ENCODE measurements at places on chromosomes 5 and 9.

DNA sequence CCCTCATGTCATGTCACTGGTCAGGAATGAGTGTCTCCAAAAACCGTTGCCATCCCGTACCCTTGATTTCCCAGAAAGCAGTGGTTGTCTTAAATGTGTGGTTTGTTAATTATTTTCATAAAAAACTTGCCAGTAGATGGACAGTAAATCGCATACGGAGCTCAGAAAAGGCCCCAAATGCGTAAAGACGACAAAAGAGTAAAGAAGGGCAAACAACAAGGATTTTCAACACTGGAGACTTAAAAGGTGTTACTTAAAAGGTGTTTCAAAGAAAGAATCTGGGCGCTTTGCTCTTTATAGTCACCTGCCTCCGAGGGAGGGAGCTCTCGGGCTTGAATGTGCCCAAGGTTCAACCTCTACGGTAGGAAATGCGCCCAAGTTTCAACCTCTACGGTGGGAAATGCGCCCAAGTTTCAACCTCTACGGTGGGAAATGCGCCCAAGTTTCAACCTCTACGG, 734 bp downstream of the KIF27 start:
- DNase-seq, result peak; percentile 10

DNA sequence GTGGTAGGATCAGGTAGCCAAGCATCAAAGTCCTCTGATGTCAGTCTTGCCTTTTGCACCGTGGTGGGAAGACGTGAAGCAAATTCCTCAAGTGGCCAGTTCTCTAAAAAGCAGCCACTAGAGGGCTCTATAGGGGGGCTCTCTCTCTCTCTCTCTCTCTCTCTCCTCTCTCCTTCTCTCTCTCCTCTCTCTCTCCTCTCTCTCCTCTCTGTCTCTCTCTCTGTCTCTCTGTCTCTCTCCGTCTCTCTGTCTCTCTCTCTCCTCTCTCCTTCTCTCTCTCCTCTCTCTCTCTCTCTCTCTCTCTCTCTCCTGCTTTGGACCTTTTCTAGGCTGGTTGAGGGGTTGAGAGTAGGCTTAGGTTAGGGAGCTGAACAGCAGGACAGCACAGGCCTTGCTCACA, 13.9 kb upstream of the OSMR start:
- DNase-seq, result peak; percentile 64

DNA sequence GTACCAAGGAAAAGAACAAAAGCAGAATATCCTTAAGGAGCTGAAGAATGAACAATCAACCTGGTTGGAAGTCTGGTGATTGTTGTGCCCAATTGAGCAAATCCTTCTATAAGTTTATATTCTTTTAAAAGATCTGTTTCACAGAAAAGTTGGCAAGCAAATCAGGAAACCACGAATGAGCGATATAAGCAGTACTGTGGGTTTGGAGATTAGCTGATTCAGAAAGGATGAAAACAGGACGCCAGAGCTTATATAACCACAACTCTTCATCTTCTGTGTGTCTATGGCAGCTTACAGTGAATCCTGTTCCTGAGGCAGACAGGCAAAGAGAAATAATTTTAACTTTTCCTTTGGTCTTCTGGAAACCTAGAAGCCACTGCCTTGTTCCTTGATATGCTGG, 61.7 kb downstream of the SLC38A9 start:
- DNase-seq, result peak; percentile 74

GRCh38 chr5:35063414-35063813, 15.7 kb upstream of the AGXT2 start:
- DNase-seq, result peak; percentile 22

- no peak for DNase-seq
These were observed 39.1 kb upstream of the SH3PXD2B start for GRCh38 chr5:172493461-172493860.

- peak; percentile 88 for DNase-seq
These were observed 206.6 kb upstream of the RFX3 start for GRCh38 chr9:3732077-3733038.

DNA sequence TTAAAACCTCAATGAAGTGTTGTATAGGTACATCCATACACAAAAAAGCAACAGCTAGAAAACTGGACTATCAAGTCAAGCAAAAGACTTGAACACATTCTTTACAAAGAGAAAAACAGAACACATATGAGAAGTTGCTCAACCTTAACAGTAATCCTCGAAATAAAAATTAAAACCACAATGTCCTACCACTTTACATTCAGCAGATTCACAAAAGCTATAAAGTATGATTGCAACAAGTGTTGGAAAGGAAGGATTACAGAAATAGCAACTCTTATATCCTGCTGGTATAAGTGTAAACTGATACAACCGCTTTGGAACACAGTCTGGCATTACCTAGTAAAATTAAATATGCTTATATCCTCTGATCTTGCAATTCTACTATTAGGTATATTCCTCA, 28.5 kb upstream of the GOLGA1 start:
- no peak for DNase-seq

DNA sequence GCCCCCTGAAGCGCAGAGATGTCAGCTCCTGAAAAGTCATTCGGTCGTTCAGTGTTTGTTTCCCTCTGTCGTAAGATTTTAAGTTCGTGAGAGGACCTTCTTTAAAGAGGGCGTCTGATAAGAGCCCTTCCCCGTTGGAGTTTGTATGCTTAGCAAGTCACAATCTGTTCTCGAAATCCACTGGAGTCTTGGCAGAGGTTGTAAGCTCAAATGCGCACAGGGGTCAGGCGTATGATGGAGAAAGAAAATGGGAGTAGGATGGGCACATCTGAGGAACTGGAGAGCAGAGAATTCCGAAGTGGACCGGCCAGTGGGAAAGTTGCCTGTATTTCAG, 710 bp downstream of the HSD17B4 start:
- no peak for DNase-seq

GRCh38 chr9:92538541-92538940, 2.8 kb upstream of the ECM2 start:
- DNase-seq, result peak; percentile 86

GRCh38 chr9:22447618-22448305, 1.1 kb downstream of the DMRTA1 start:
- no peak for DNase-seq

DNA sequence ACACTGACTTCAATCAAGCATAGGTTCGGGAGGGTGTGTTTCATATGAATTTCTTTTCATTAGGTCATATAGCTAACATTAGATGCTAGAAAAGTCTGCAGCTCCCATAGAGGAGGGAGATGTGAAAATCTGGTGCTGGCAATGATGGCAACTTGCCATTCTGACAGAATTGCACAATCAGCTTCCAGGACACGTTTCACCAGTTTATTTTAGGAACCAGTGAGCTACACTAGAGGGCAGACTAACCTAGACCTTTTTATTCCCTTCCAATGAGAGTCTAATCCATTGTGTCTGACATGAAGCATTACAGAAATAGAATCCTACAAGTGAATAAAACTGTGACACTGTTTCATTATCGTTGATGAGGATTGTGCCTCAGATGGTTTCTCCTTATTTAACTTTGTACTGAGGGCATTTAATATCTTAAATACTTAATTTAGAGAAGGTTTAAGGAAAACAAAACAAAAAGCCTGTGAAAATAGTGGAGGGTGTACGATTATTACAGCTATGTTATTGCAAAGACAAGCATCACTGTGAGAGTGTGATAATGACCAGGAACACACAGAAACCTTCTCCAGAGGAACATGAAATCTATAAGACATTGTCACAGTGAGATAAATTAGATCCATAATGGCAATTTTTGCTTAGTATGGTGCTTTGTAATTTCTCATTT, 363.3 kb upstream of the RPS23 start:
- peak; percentile 85 for DNase-seq

DNA sequence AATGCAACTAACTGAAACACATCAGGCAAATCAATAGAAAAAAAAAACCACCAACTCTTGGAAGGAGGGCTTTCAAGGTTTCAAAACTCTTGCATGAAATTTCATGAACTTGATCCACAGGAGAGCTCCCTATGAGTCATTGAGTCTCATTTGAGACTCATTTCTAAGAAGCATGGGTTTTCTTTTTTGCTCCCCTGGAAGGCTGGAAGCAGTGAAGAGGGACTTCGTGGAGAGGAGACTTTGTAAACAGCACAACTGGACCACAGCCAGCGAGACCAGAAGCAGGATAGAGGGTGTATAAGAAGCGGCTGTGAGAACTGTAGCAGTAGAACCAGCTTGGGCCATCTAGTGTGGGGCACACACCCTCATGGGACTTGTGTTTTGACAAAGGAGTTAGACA, 41.2 kb upstream of the RAPGEF1 start:
- no peak for DNase-seq

- no peak for DNase-seq
These were observed 83.5 kb upstream of the SEMA6A start for GRCh38 chr5:116658141-116658540.

DNA sequence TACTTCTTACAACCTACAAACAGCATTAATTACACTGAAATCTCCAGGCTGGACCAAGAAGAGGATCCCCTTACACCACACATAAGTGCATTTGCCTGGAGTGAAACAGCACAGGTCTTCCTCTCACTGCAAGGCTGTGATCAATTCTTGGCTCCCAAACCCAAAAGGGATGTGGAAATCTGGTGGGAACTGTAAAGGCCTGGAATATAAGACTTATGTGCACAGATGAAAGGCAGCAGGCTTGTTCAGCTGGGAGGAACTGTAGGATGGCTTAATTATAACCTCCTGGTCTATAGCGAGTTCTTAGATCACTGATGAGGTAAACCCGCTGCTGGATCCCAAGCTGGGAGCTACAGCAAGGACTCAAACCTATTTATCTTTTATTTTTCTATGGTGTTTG, 182.9 kb upstream of the TNC start:
- peak; percentile 48 for DNase-seq

GRCh38 chr5:174328631-174329299, 283.3 kb downstream of the NSG2 start:
- DNase-seq, result peak; percentile 40

DNA sequence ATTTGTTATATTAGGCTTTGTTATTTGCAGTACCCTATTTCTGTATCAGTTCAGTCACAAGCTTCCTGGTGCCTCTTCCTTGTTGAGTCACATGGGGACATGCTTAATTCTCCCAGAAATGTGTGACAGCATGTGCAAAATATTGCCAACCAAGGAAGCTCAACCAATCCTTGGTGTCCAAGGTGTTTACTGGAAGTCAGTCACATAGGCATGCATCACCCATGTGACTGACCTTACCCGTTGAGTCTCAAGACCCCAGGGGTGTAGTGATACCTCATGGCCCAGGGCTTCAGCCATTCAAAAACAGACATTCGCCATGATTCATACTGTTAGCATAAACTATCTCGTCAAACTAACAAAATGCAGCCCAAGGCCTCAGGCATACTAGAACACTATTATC, 9.3 kb upstream of the ANKDD1B start:
- peak; percentile 39 for DNase-seq

GRCh38 chr9:108194154-108194553, 661.6 kb downstream of the ACTL7B start:
- DNase-seq, result no peak

- DNase-seq, result peak; percentile 84
These were observed 48.0 kb upstream of the POU5F2 start for GRCh38 chr5:93789173-93790067.

- no peak for DNase-seq
These were observed 9.4 kb upstream of the PRSS3 start for GRCh38 chr9:33785914-33786313.

- no peak for DNase-seq
These were observed 35.0 kb upstream of the SAP30L start for GRCh38 chr5:154410786-154411185.

- DNase-seq, result peak; percentile 52
These were observed 14.3 kb upstream of the MGAT1 start for GRCh38 chr5:180816608-180817534.

- DNase-seq, result no peak
These were observed at the start of gene SPATA9 for GRCh38 chr5:95682891-95683290. SPATA9 (minus strand) TSS chr5:95682991; CDS start chr5:95682854, 137 bp downstream.

- DNase-seq, result peak; percentile 62
These were observed 193.8 kb upstream of the ZNF618 start for GRCh38 chr9:113682297-113682771.

- peak; percentile 93 for DNase-seq
These were observed 51.8 kb downstream of the WDR36 start for GRCh38 chr5:111143910-111144309.

- DNase-seq, result peak; percentile 88
These were observed 148.5 kb downstream of the KIAA0825 start for GRCh38 chr5:94469894-94470329.

DNA sequence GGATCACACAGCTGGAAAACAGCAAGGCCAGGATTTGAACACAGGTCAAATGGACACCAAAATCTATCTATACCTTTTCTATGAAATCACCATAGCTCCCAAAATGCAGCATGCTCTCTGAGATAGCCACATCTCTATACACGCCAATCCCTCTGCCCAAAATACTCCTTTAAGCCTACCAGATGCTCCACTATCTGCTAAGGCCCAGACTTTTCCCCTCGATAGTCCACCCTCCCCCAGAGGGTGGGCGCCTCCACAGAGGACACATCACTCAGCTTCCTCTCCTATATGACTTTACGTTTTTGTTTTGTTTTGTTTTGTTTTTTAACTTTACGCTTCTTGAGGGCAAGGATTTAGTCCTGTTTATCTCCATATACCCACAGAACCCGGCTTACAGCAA, 46.8 kb downstream of the MTMR12 start:
- no peak for DNase-seq

GRCh38 chr9:83477120-83477519, 61.1 kb downstream of the FRMD3 start:
- no peak for DNase-seq

- no peak for DNase-seq
These were observed 245.1 kb upstream of the ISL1 start for GRCh38 chr5:51138164-51138563.

GRCh38 chr5:58357121-58357520, 102.8 kb downstream of the PLK2 start:
- peak; percentile 11 for DNase-seq

GRCh38 chr9:35237311-35237710, 75.5 kb downstream of the UNC13B start:
- DNase-seq, result no peak

DNA sequence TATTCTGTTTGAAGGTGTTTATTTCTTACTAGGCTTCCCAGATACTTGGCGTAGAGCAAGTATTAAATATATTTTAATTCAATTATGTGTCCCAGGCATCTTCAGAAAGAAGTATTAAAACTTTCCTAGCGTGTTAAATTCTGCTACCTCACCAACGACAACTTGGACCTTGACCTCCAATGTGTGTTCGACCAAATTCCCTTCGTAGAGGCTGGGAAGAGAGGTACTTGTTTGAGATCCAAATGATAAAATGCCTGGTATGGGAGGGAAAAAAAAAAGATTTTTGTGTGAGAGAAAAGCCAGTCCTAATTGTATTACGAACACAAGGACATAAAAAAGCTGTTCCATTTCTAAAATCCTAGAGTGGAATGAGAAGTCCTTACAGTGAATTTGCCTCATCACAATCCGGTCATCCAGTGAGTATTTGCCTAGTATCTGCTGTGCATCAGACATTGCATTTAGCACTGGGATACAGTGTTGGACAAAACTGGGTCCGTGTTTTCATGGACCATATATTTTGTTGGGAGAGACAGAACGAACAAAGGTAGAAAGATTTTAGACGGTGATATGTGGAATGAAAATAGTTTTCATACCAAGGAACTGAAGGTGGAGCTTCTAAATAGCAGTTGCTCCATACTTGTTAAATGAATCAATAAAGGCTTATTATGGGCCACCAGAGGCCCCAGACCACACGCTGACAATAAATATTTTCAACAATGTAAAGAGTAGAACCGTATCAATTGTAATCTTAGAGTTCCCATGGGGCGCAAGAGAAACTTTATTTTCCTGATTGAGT, 103.1 kb downstream of the KIF4B start:
- DNase-seq, result no peak

- DNase-seq, result no peak
These were observed 5.2 kb downstream of the KLF9 start for GRCh38 chr9:70409280-70409679.

GRCh38 chr5:64144425-64145215, 21.0 kb upstream of the RNF180 start:
- peak; percentile 29 for DNase-seq
